Muscle of arm (tissue), 14 donors: ENCODE measurements at places on chromosomes 2 and 18. TPM values are rescaled to one million over a fixed set of nuclear protein-coding genes. Genes with fewer than 3 reads are reported as not detected.

Gene CD8A
- 0.23 TPM for polyA plus RNA-seq

Gene NBAS
- 37.0 TPM for polyA plus RNA-seq

Gene IFIH1
- not detected for polyA plus RNA-seq

Gene FBXO15
- polyA plus RNA-seq, result not detected

Gene ACVR1C
- polyA plus RNA-seq, result not detected

Gene IL18R1
- 0.32 TPM for polyA plus RNA-seq

Gene KCNJ13
- 0.29 TPM for polyA plus RNA-seq

Gene CYB5A
- polyA plus RNA-seq, result 44.9 TPM

Gene CLEC4F
- polyA plus RNA-seq, result not detected

Gene REV1
- 23.1 TPM for polyA plus RNA-seq

Gene TEX44
- not detected for polyA plus RNA-seq

Gene TMEM169
- 3.4 TPM for polyA plus RNA-seq

Gene CTAGE1
- polyA plus RNA-seq, result not detected

Gene IL1A
- polyA plus RNA-seq, result not detected

Gene EXOC6B
- 16.7 TPM for polyA plus RNA-seq

Gene TGFA
- 1.0 TPM for polyA plus RNA-seq

Gene MARCO
- polyA plus RNA-seq, result 1.8 TPM

Gene UCN
- polyA plus RNA-seq, result 1.8 TPM

Gene KIF5C
- 1.5 TPM for polyA plus RNA-seq

Gene BMP10
- polyA plus RNA-seq, result not detected

Gene MAB21L4
- not detected for polyA plus RNA-seq
